Memory B cell (primary cell): ENCODE measurements at places on chromosomes 16 and 17.

GRCh38 chr17:32007463-32008298 is 498 bp downstream of the LRRC37B start:
- DNase-seq, result peak; percentile 36

DNA sequence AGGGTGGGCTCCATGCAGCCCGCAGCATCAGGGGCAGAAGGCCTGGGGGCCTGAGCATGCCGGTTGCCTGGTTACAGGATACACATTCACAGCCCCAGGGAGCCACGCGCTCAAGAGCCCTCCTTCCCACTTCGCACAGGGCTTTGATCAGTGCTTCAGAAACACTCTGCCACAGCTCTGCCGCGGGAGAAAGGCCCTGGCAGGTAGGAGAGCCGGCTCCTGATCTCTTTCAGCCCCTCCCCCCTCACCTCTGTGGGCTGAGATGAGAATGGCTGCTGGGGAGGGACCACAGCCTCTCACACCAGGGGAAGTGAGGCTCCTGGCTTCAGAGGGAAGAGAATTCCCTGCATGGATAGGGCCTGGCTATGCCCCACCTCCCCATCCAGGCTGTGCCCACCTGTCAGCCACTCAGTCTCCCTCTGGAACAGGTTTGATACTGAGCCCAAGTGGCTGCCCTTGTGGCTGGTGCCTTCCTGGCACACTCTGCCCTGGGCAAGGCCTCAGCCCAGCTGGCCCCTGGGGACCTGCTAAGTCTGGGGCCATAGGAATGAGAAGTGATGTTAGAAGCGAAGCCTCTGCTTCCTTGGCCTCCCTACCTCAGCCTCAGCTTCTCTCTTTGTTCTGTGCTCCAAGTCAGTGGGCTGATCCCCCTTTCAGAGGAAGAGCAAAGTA is 8.6 kb downstream of the DOK4 start:
- DNase-seq, result no peak

GRCh38 chr16:57054771-57055170 is 37.6 kb upstream of the CPNE2 start:
- no peak for DNase-seq

DNA sequence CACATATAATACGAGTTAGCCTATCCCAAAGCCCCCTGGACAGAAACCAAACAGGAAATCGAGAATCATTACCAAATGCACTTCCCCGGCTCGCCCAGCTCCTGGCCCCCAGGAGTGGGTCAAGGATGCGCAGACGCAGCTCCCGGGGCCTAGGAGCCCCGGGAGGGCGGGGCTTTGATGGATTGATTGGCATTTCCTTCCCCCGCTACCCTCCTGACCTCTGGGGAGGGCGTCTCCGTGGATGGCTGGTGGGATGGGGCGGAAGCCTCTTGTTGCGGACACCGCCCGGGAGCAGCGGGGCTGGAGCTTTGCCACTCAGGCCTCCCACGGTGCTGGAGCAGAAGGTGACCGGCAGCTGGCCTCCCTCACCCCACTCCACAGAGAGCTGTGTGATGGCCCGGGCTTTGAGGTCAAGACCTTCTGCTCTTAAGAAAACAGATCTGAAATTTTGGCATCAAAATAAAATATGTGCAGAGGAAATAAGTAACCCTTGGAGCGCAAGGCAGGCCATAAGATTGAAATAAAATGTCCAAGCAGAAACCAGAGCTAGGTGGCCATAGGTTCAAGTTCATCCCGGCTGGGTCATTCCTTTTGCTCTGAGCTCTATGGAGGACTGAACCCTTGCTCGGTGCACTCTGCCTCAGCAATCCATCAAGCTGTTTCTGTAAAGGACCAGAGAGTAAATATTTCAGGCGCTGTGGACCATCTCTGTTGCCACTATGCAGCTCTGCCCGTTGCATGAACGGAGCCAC is 262.3 kb downstream of the SOX9 start:
- no peak for DNase-seq

GRCh38 chr16:85733839-85734170 is 17.1 kb downstream of the C16orf74 start:
- DNase-seq, result no peak

DNA sequence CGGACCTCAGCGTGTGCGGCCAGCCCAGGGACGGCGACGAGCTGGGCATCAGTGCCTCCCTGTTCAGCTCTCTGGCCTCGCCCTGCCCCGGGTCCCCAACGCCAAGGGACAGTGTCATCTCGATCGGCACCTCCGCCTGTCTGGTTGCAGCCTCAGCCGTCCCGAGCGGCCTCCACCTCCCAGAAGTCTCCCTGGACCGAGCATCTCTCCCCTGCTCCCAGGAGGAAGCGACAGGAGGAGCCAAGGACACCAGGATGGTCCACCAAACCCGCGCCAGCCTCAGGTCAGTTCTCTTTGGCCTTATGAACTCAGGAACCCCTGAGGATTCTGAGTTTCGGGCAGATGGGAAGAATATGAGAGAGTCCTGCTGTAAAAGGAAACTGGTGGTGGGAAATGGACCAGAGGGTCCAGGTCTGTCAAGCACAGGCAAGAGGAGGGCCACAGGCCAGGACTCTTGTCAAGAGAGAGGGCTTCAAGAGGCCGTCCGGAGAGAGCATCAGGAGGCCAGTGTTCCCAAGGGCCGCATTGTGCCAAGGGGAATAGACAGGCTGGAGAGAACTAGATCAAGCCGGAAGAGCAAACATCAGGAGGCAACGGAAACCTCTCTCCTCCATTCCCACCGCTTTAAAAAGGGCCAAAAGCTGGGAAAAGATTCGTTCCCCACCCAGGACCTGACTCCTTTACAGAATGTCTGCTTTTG is 825 bp downstream of the HASPIN start:
- no peak for DNase-seq

- no peak for DNase-seq
Observed at GRCh38 chr16:82031116-82032084, 3.7 kb upstream of the HSD17B2 start.

GRCh38 chr16:31874366-31875111 is 932 bp downstream of the ZNF267 start:
- DNase-seq, result peak; percentile 42

- DNase-seq, result no peak
Observed at GRCh38 chr17:50184064-50184463, 17.4 kb downstream of the COL1A1 start.

GRCh38 chr17:78179372-78179771 is 7.5 kb downstream of the TK1 start:
- DNase-seq, result no peak
